ENCODE measurements at places on chromosomes 3 and 15. TPM values are rescaled to one million over a fixed set of nuclear protein-coding genes. Genes with fewer than 3 reads are reported as not detected.

PRR20G gene
- polyA plus RNA-seq = not detected

FILIP1L gene
- polyA plus RNA-seq = 27.4 TPM

NRROS gene
- 0.05 TPM for polyA plus RNA-seq

SH3GL3 gene
- 0.07 TPM for polyA plus RNA-seq

NR1I2 gene
- not detected for polyA plus RNA-seq

ITIH1 gene
- not detected for polyA plus RNA-seq

DNA sequence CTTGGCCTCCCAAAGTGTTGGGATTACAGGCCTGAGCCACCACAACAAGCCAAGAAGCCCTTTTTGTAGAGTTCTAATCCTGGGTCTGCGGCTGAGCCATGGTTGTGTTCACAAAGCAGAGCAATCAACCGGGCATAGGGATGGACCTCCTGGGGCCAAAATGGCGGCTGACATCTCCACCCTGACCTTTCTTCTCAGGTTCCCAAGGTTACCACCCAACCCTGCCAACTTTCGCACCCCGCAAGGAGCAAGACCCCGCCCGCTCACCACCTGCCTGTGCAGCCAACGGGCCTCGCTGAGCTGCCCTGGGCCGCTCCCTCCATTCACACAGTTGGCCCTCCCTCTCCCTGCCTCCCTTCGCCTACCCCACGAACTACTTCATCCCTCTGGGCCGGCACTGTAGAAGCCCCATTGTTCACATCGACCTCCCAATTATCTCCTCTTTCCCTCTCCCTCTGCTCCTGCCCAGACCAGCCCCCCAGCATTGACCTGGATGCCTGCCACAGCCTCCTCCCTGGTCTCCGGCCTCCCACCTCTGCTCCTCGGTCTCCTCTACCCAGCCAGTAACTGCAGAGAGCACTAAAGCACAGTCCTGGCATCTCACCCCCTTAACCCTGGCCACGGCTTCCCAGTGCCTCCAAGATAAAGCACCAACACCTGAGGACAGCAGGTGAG is 62.0 kb upstream of the TFRC start:
- no peak for DNase-seq

DNA sequence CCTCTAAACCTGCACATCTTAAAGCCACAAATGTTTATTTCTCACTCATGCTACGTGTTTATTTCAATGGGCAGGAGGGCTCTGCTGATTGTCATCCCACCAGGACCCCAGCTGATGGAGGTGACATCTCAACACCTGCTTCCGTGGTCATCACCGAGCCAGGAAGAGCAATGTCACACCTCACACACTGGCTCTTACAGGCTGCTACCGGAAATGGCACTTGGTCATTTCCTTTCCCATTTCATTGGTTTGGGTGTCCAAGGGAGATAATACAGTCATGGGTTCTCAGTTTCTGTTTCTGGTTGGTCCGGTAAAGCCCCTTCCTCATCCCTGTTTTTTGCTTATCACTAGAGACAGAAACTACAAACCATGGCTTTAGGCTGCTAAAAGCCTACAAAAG is 41.9 kb downstream of the ABHD2 start:
- DNase-seq = no peak

KNG1 gene
- not detected for polyA plus RNA-seq

DNA sequence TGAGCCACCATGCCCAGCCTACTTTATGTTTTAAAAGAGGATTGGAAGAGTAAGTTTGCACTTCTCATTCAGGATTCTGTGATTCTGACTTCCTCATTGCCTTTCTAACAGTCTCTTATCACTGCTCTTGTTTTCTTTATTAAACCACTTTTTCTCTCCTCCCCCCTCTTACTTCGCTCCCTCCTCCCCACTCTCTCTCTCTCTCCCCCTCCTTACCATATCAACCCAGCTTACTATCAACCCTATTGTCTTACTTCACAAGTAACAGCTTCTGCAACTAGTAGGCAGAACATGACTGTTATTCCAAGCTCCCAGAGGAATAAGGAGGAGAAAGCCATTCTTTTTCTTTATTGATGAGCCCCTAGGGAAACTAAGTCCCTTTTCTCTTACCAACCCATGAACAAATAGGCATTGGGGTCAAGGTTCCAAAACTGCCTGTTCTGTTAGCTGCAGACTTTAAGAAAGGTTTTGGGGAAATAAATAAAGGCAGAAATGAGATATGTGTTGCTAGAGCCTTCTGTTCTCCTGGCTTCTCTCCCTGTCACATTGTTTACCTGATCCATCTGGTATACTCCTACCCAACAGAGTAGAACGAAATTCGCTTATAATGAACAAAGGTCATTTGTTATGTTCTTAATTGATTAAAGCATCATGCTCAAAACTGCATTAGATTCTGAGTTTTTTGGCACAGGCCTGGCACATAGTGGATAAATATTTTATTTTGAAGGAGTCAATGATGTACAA is 56.4 kb upstream of the RASGRP1 start:
- DNase-seq = no peak

Data from keratinocyte (primary cell).